CD4-positive, alpha-beta T cell treated with Interferon gamma for 1 hour (primary cell): ENCODE measurements at places on chromosomes 2 and 18.

DNA sequence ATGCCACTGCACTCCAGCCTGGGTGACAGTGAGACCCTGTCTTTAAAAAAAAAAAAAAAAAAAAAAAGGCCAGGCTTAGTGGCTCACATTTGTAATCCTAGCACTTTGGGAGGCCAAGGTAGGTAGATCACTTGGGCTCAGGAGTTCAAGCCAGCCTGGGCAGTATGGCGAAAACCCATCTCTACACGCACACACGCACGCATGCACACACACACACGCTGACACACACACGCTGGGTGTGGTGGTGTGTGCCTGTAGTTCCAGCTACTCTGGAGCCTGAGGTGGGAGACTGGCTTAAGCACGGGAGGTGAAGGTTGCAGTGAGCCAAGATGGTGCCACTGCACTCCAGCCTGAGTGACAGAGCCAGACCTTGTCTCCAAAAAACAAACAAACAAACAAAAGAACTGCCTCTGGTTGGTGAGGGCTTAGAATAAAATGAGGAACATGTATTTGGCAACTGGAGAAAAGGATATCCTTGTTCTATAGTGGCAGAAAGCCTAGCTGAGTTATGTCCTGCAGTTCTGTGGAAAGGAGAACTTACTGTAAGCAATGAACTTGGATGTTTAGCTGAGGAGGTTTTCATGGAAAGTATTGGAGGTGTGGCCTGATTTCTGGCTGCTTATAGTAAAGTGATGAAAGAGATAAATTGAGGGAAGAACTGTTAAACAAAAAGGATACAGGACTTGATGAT lies 34.0 kb downstream of the HAT1 start:
- no peak for DNase-seq

DNA sequence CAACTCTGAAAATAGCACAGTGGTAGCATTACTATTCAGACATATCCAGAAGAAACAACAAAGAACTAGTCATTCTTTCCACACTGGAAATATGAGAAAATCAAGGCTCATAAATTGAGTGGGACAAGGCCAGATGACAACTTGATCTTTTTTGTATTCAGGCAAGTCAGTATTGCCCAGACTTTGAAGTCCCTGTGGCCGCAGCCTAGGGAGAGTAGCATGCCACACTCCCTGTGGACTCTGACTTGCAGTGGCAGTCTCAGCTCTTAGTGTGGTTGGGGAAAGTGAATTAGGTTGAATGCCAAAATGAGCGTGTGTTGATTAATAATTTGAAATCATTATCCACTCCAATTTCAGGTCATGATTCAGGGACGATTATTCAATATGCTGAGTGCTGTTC lies 53.8 kb upstream of the TMEM177 start:
- no peak for DNase-seq

DNA sequence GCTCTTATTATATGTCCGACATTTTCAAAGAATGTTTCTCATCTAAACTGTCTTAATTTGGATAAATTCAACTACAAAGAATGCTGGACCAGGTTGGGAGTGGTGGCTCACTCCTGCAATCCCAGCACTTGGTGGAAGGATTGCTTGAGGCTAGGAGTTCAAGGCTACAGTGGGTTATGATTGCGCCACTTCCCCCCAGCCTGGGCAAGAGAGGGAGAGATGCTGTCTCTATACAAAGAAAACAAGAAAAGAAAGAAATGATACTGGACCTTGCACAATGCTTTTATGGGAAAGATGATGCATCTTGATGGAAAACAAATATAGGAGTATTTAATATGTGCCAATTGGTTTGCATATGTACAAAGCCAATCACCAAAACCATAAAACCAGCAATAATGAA lies 296.7 kb downstream of the LPIN1 start:
- DNase-seq: no peak

- no peak for DNase-seq
These were observed 18.7 kb upstream of the SCYGR1 start for GRCh38 chr2:227406177-227407031.

- no peak for DNase-seq
These were observed 47.5 kb upstream of the CNGA3 start for GRCh38 chr2:98298683-98299164.

GRCh38 chr2:169469952-169470572 lies 9.2 kb upstream of the BBS5 start:
- DNase-seq: no peak

DNA sequence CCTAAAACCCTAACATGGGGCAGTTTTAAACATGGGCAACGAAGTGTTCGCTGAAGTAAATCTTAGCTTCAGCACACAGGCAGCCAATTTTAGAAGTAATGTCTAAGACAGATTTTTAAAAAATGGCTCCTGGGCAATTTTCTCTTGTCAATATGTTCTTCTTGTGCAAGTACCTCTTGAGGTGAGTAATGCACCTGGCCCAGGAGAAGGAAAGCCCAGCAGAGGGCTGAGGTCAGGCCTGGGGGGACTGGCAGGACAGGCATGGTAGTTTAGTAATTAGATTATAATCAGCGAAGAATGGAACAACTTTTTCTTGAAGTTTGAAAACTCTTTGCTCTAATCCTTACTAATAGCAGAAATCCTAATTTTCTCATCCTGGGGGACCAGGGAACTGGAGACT lies 77.6 kb downstream of the SPRED2 start:
- no peak for DNase-seq

GRCh38 chr18:55997151-55997561 lies 409.2 kb upstream of the TCF4 start:
- DNase-seq: peak; percentile 1

DNA sequence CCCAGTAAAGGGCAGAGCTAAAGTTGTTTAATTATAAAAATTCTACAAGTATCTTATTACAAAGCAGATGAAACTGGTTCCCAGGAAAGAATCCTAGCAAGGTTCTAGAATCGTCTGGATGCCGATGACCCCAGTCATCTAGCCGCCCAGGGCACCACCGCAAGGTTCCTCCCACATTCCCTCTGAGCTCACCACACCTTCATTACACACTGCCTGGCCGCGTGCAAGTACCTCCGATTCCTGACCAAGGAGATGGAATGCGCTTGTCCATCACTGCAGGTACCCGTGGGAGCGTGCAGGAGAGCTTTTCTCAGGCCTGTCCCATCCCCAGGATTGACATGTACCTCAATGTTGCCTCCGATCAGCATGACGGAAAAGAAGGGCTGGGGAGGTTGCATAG lies 158.5 kb downstream of the LAMA1 start:
- DNase-seq: no peak

DNA sequence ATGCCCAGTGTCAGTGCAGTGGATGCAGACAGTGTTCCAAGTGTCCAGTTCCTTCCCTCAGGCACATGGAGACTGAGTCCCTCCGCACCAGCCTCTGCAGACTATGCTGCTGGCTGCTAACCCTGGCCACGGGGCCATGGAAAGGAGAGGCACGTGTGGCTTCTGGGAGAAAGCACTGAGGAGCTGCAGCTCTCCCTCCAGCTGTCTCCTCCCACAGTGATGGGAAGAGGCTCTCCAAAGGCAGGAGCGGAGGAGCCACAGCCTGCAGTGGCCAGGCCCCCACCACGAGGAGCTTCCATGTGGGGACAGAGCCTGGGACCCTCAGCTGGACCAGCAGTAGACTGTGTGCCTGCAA lies 141.1 kb downstream of the NDUFA10 start:
- no peak for DNase-seq

DNA sequence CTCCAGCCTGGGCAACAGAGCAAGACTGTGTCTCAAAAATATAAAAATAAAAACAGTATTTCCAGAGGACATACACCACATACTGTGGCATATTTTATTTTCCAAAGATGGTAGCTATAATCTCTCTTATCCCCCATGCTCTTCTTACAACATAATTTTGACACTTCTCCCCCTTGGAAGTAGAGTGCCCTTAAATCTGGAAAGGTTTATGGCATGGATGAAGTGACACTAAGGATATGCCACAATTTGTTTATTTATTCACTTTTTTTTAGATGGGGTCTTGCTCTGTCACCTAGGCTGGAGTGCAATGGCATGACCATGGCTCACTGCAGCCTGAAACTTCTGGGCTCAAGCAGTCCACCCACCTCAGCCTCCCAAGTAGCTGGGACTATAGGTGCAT lies 56.7 kb downstream of the HNRNPLL start:
- no peak for DNase-seq

DNA sequence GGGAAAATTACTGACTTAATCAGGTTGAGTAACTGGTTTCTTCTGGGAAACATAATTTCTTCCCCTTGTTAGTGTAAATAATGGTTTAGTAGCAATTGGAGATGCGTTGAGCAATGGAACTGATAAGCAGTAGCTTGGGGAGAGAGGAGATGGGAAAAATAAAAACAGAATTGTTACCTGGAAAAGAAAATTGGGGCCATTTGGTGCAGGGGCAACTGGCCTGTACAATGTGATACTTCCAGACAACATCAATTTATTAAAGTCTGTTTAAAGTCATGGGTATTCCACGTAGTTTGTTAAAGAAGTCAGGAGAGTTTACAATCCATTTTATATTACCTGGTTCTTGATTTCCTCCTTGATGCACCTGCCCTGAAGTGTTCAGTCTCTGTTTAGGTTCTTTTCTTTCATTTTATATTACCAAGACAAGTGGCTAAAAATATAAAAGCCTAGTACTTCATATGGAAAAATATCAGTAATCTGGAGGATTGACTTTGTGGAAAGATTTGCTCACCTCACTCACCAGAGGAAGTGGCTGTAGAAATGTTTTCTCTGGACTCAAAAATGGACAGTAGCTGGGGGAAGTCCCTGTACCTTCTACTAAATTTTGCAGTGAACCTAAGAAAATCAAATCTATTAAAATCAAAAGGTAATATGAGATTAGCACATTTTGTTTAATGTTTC lies 161.0 kb downstream of the DDX1 start:
- DNase-seq: no peak

- no peak for DNase-seq
These were observed 155.4 kb upstream of the VRK2 start for GRCh38 chr2:57891086-57891712.

- DNase-seq: no peak
These were observed 19.6 kb downstream of the SEC11C start for GRCh38 chr18:59159265-59159664.

GRCh38 chr2:212177724-212178123 lies 360.9 kb downstream of the ERBB4 start:
- no peak for DNase-seq
